Stimulated activated CD8-positive, alpha-beta memory T cell treated with anti-CD3 and anti-CD28 coated beads, Interleukin-4, amount 100 ng/mL, for 1 hour (primary cell): ENCODE measurements at places on chromosomes 1 and 21.
A peak's percentile ranks its signal among the peaks of the same experiment; 100 is the strongest.

GRCh38 chr21:42154237-42155044 lies 64.5 kb upstream of the ABCG1 start:
- no peak for DNase-seq

DNA sequence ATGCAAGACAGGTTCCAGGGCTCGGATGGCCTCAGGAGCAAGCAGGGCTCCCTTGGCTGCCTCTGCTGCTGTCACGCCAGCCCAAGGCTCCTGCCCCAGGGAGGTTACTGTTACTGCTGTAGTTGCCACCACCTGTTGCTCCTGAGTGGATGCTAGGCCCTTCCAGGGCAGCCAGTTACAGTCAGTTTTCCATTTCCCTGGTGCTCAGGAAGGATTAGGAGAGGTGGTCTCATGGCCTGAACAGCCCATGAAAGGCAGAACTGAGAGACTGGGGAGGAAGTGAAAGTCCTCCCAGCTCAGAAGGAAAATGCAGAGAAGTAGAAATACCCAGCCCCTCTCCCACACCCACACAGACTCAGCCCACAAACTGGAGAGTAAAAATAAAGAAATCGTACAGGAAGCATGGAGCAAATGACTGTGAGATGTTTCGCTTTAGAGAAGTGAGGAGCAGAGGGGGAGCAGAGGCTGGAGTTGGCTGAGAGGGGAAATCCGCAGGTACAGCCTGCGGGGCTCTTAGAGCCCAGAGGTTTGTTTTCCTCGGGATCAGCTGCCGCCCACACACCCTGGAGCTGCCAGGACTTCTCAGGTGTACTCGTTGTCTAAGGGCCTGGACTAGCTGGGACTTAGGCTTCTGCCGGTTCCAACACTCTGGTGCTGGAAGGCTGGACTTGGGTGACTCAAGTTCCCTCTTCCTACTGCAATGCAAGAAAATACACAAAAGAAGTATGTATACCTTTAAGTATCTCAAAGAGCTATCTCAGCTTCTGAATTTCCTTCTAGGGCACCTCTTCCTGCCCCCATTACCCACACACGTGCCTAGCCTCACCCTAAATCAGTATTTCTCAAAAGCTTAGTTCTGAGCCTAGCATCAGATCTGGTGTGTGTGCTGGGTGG lies 2.3 kb downstream of the IL6R start:
- DNase-seq = no peak

DNA sequence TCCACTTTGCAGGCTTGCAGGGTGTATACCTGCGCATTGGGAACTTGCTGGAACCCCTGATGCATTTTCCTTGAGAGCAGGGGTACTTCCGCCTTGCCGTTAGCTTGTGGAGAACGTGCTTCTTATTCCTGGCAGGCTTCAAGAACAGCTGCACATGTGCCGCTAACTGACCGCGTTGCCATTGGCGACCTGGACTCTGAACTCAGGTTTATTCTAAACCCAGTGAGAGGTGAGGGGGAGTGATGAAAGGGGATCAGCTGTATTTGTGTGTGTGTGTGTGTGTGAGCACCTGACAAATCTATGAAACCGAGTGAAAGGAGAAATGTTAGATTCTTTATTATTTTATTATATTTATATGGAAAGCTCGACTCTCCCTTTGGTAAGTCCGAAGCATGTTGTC lies 128.6 kb downstream of the HUNK start:
- DNase-seq = no peak

- DNase-seq = no peak
These were observed 37.7 kb upstream of the ATG4C start for GRCh38 chr1:62746086-62746808.

DNA sequence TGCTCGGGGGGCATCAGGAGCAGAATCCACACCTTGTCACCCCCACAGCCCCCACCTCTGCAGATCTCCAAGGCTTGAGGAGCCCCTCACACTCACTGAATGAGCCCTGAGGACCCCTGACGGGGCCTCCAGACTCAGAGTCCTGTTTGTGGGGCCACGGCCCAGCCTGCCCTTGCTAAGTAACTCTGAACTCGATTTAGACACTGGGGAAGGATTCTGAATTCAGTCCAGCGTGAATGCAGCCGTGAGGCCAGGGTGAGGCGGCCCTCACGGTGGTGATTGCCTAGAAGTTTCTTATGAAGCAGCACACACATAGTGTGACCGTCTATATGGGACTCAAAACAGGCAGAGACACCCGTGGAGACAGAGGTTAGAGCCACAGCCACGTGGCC lies 58.9 kb upstream of the ADARB1 start:
- no peak for DNase-seq

GRCh38 chr1:31936278-31936980 lies 1.7 kb downstream of the PTP4A2 start:
- DNase-seq = no peak

- DNase-seq = no peak
These were observed 24.3 kb downstream of the WNT2B start for GRCh38 chr1:112533029-112533428.

DNA sequence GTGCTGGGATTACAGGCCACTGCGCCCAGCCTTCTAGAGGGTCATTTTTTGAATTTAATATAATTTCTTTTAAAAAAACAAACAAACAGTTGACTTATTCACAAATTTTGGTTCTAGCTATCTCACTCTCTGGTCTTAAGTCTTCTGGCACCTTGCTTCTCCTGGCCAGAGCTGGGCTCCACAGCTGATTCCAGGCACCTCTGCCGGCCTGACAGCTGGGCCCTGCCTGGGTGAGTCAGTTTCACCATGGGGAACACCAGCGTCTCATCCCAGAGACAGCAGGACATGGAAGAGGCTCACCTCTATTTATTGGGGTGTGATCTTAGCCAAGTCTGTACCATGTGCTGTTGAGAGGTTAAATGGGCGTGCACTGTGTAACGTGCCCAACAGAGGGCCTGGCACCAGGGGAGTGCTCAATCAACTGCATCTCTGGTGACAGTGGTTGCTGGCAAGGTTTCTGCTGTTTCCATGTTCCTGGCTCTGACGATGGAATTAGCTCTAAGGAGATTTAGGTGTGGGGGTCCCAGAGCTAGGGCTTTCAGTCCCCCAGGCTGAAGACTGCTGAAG lies 956 bp downstream of the CPLANE2 start:
- peak; percentile 25 for DNase-seq

DNA sequence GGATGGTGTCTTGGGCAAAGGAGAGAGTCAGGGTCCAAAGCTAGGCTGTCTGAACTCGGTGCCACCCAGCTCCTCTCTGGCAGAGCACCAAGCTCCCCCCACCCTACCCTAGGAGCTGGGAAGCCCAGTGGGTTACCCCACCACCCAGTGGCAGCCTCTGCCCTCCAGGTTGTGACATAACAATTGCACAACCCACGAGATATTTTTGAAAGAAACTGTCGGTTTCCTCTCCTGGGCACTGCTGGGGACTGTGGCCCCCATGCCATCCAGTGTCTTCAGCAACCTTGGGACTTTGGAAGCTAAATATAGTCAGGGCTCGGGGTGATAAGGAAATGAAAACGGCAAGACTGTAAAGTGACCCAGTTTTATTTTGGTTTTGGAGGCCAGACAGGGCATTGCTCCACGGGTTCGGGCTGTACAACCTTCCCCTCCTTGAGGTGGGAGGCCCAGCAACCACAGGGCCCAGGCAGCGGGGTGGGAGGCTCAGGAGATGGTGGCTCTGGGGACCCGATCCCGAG lies 1.4 kb downstream of the CITED4 start:
- no peak for DNase-seq

DNA sequence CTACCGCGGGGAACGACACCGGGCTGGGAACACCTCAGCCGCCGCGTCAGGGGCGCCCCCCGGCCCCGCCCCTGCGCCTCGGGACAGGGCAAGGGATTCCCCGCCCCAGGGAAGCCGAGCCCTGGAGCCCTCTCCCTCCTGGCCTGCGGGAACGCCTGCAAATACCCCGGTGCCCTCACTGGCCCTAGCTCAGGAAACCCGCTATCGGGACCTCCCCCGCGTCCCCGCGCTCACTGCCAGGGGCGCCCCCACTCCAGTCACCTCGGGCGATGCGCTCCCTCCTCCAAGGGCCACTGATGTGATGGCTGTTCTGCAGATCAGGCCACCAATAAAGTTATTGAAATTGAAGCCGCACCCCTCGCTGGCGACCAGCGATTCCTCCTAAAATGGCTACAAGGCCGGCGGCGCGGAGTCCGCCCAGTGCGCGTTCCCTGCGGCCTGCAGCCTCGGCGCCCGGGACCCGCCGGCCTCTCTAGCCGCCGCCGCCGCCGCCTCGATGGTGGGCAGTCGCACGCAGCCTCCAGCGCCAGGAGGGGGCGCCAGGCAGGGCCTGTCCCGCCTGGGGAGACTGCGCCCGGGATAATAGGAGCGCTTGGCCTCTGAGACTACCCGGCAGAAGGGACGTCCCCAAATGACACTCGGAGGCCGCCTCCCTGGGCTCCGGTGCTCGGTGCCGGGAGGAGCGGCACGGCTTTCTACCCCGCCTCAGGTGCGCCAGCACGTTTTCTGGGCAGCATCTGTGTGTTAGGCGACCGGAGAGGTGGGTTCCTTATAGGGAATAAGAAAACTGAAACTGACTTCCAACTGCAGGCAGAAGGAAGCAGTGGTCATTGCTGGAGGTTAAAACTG lies at the start of gene PRKAB2:
Gene PRKAB2, minus strand, starts transcription at position 303 of the 849 bp plus-strand sequence. CDS start 326 bp downstream, outside the sequence.
- peak; percentile 82 for DNase-seq

DNA sequence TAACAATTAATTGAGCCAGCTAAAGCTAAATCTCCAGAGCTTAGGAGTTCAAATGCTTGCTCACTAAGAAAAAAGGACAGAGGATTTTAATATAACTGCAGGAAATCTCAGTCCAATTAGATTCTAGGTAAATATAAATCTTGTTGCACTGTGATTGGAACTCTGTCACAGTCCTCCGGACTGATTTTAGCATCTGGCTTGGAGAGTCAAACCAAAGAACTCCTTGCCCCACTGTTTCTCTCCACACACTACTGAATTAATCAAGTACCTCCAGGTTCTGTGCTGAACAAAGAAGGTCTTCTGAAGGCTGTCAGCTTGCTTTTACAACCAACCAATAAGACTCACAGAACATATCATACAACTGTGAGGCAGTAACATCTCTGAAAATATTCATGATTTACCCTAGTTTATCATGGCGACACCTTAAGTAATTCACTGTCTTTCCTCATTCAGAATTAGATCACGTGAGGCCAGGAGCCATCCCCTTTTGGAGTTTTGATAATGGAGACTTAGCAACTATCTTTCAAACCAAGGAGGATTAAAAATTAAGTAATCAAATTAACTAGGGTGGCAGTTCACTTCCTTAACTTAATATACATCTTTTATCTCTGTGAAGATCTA lies 176.0 kb downstream of the RERE start:
- DNase-seq = no peak

GRCh38 chr1:205481629-205482151 lies 22.8 kb upstream of the CDK18 start:
- DNase-seq = no peak

GRCh38 chr1:19205845-19206244 lies 4.2 kb downstream of the UBR4 start:
- no peak for DNase-seq

DNA sequence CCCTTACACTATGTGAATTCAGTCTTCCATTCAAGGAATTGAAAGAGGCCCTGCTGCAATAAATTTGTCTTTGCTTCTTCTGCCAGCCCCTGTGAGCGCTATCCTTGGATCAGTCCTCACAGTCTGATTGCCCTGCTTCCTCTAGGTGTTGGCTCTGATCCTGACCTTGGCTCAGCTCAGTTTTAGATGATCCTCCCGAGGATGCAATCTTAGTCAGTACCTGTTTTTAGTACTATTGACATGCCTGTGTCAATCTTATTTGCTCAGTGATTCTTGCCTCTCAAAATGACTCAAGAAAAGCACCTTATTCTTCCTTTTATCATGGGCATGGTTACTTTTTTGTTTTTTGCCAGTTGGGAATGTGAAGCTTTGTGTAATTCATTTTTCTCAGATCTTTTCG lies 101.4 kb upstream of the KCNK1 start:
- DNase-seq = no peak

DNA sequence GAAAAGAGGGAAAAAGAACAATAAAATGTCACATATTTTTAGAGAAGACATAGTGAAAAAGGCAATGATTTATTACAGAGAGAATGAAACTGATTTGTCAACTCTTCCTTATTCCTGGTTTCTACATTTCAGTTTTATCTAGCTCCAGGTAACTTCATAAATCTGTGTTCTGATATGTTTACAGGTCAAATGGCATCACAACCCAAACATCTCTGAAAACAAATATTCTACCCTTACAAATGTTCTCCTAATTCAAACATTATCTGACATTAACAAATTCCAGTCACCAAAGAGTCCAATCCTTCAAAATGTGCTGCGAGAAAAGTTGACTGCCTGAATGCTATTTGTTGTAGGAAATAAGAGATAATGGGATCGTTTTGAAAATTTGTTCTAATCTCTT lies 20.2 kb downstream of the EXTL2 start:
- no peak for DNase-seq

GRCh38 chr1:26583646-26584485 lies 54.3 kb downstream of the RPS6KA1 start:
- DNase-seq = no peak

- no peak for DNase-seq
These were observed 90.7 kb upstream of the KIAA1614 start for GRCh38 chr1:180821970-180822369.

- DNase-seq = no peak
These were observed at the start of gene ADGRB2 for GRCh38 chr1:31764312-31765040. Gene ADGRB2, minus strand, starts transcription at chr1:31764340. Its CDS starts 7,119 bp downstream, at chr1:31757221.

DNA sequence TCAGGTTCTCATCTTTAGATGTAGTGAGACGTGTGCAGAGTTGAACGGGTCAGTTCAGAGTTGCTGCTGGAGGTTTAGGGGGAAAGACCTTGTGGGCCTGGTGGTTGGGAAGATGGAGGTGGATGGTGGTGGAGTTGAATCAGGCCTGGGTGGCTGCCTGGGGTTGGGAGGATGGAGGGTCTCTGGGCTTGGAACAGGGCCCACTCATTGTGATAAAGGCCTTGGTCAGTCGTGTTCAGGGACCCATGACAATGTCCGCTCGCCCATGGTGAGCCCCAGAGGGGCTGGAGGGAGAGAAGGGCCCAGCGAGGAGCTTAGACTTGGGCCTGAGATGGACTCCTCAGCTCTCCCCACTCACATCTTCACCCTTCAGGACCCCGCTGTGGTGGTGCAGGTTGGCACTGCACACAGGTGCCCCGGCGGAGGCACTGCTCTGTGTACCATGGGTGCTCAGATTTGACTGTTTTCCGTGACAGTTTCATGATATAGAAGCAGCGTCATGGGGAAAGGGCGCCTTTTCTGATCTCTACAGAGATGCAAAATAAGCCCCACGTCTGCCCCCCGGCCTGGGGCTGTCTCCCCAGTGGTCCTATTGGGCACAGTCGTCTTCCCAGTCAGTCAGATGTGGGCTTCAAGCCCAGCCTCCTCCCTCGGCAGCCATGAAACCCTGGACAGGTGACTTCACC lies 39.2 kb downstream of the DISP3 start:
- DNase-seq = no peak
